ENCODE measurements at places on chromosomes 5 and 9.

DNA sequence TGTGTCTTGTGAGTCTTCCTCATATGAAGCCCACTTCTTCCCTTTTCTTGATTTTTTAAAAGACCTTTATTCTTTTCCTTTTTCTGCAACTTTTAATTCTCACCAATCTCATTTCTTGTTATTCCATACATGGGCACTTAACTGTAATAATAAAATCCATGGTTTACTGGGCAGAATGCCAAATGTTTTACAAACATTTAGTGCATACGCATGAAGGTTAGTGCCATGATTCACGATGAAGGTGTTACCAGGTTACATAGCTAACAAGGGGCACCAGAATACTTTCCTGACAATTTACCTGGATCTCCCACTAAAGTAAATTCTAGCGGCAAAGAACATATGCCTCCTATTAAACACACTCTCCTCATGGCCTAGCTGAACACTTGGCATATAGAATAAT is 28.5 kb downstream of the MAN2A1 start:
- DNase-seq = no peak

DNA sequence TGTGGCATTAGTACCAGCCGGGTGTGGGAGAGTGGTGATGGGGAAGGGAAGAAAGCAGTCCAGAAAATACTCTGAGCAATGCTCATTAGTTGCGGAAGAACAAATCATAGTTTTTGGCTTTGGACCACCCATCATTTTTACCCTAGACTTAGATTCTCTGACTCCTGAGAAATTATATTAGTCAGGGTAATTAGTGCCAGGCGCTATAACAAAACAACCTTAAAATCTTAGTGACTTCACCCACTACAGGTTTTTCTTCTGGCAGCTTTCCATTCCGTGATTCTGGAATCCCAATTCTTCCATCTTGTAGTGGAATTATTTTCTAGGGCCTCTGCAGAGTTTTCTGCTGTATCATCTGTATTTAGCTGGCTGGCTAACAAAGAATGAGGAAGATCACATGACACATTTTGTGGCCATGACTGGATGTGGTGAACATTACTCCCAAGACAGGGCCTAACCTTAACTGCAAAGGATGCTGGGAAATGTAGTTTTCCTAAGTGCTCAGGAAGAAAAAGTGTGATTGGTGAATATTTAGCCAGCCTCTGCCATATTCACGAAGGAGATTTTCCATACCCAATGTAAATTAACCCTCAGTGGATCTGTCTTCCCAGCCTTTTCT is 373.0 kb upstream of the MEF2C start:
- no peak for DNase-seq

GRCh38 chr5:139100825-139101224 is 97.3 kb downstream of the SIL1 start:
- DNase-seq = no peak

GRCh38 chr5:144464306-144464705 is 293.6 kb downstream of the KCTD16 start:
- DNase-seq = no peak

DNA sequence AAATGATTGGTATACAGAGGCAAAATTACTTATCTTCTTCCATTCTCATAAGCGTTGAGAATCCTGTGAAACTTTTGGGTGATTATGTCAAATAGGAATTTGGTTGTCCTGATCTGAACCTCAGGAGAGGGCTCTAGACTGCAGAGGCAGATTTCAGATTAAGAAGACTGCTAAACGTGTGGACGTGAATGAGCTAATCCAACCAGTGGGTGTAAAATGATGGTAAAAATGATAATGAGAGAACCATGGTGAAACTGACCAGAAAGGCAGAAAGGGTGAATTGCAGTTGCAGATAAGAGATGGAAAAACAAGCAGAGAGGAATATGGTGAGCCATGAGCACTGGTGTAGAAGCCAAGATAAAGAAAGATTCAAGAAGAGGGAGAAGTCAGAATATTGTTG is 1200.2 kb upstream of the CDH6 start:
- DNase-seq = no peak

DNA sequence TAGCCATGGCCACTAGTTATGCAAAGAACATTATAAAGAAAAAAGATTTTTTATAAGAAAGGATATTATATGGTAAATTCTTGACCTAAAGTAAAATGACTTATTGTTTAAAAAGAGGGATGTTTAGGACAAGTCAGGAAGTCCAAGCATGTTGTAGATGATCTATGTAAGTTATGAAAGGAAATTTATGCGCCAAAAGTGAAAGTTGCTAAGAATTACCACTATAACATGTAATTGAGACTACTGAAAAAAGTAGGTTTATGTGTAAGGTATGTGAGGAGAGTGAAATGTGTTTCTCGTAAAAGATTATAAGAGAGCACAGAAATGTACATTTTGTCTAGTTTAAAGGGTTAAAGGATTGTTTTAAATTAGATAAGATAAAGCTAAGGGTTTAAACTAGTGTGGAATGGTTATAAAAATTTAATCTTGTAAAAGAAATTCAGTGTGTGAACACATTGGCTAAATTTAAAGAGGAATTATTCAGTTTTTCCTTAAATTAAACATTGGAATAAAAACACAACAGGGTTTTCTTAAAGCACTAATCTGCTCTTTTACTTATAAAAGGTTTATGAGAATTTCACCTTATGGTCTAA is 1100.4 kb upstream of the EDIL3 start:
- DNase-seq = no peak

GRCh38 chr5:61281686-61282085 is 50.4 kb upstream of the ZSWIM6 start:
- no peak for DNase-seq

- DNase-seq = no peak
Measured at GRCh38 chr5:7015586-7016256, 302.5 kb downstream of the TENT4A start.

DNA sequence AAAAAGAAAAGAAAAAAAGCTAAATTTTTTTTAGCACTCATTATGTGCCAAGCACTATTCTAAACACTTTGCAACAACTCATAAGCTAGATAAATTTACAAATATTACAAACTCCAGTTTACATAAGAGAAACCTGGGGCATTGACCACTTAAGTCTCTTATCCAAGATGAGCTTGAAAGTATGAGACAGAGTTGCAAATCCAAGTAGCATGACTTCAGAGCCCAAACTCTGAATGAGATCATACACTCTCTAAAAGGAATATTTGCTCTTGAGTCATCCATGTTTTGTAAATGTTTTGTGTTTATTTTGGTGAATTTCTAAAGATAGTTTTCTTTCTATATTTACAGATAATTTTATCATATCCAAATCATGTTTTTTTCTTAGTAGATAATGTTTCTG is 4.0 kb upstream of the SHOC1 start:
- DNase-seq = no peak

- no peak for DNase-seq
Measured at GRCh38 chr5:94749042-94749441, 130.6 kb downstream of the SLF1 start.

- no peak for DNase-seq
Measured at GRCh38 chr5:5018578-5018970, 121.6 kb upstream of the ADAMTS16 start.

- DNase-seq = no peak
Measured at GRCh38 chr9:91348191-91348807, 13.4 kb downstream of the AUH start.

GRCh38 chr5:135484674-135485086 is 32.5 kb upstream of the TIFAB start:
- DNase-seq = peak; percentile 66

- DNase-seq = no peak
Measured at GRCh38 chr5:57486027-57486602, 3.5 kb upstream of the ACTBL2 start.

- DNase-seq = no peak
Measured at GRCh38 chr9:8456344-8456743, 656.8 kb upstream of the DMAC1 start.

DNA sequence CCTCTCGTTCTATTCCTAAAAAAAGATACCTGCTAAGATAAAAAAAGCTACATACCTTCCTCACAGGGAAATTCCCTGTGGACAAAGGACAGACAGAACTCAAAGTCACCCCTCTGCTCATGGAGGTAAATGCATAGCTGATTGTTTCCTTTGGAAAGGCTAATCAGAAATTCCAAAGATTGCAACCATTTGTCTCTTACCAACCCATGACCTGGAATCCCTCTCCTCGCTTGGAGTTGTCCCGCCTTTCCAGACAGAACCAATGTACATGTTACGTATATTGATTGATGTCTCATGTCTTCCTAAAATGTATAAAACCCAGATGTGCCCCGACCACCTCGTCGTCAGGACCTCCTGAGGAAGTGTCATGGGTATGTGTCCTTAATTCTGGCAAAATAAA is 49.2 kb upstream of the LIFR start:
- DNase-seq = no peak

GRCh38 chr5:159031513-159031912 is 68.2 kb downstream of the EBF1 start:
- no peak for DNase-seq

- DNase-seq = no peak
Measured at GRCh38 chr5:10030219-10030831, 219.4 kb downstream of the ATPSCKMT start.

GRCh38 chr9:76634356-76635054 is 129.7 kb upstream of the PCA3 start:
- DNase-seq = no peak

DNA sequence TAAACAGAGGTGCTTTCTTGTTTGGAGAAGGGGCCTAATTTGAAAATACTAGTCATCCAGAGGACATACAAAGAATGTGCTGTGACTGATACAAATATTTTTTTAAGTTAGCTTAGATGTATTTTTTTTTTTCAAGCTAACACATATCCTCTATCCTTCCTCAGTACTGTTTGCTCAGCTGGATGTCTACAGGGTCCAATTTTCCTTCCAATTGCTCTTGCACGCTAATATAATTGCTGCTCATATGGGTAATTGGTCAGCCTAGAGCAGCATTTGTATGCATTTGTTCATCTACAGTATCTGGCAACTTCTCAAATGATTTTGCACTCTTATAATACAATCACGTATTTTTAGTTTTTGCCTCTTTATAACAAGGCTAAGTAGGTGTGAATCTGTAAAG is 84.7 kb downstream of the ZDHHC21 start:
- no peak for DNase-seq

- no peak for DNase-seq
Measured at GRCh38 chr5:109421956-109422355, 12.2 kb upstream of the PJA2 start.

GRCh38 chr5:58187432-58188261 is 272.2 kb downstream of the PLK2 start:
- DNase-seq = no peak

GRCh38 chr9:16640649-16641048 is 229.8 kb downstream of the BNC2 start:
- no peak for DNase-seq

GRCh38 chr5:171435908-171436307 is 16.5 kb downstream of the FGF18 start:
- no peak for DNase-seq

DNA sequence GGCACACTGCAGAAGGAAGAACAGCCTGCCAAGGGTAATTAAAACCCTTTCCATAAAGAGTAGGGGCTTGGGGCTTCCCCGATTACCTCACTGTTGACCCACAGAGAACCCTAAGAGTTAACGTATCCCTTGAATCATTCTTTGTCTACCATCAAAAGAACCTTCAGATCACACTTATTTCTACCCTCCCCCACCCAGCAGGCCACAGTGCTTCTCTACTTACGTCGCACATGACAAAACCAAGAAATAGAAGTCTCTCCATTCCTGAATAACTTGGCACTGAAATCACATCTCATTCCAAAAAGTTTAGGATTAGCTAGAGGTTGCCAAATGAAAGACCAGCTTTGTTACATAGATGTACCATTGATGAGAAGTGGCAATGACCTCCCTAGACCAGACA is 268.7 kb upstream of the GAS1 start:
- DNase-seq = no peak

GRCh38 chr9:517993-518392 is 303.3 kb downstream of the DOCK8 start:
- DNase-seq = no peak

DNA sequence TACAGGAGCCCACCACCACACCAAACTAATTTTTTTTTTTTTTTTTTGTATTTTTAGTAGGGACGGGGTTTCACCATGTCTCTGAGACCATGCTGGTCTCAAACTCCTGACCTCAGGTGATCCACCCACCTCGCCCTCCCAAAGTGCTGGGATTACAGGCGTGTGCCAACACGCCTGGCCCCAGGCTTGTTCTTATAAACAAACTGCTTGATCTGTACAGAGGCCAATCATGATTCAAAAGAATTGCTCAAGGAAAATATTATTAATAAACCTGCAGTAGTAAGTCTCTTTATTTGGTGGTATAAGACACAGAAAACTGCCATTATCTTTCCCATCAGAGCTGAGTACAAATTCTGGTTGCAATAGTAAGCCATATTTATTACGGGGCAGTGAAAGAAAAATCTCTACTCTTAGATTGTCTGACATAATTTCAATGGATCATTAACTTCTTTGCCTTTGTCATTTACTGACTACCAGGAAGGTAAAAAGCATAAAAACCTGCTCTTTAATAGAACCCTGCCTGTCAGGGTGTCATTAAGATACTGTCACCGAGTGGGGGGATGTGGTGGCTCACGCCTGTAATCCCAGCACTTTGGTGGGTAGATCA is 33.3 kb downstream of the RASEF start:
- no peak for DNase-seq

DNA sequence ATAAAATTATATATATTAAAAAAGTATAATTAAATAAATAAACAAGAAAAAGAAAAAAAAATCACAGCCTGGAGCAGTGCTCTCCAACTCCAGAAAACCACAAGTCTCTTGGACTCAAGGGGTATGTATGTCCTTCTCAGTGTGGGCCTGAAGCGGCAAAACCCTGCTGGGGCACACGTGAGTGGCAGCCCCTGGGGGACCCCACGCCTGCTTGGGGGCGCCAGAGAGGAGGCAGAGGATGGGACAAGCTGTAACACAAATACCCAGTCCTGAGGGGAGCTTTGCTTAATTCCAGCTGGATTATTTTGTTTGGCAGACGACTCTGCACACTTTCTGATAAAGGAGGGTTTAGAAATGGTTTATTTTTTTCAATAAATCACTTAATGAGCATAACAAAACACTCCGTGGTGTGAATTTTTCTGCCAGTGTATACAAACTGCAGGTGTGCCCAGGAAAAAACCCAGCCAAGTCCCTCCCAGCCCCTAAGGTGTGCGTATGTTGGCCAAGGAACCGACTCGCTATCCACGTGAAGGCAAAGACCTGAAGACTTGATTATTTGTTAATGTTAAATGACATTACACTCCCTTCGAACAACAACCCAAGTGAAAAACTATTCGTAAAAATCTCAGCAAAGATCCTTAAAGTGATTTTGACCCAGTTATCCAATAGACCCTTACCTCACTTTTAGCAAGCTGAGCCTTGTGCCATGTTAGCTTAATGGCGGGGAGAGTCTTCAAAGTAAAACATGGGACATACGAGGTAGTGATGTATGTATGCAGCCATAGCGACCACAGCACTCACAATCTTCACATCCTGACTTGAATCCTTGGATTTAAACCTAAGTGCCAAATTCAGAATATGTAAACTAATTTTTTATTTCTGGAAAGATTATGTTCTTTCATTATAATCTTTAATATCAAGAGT is 32.9 kb downstream of the ANKH start:
- no peak for DNase-seq

- no peak for DNase-seq
Measured at GRCh38 chr9:134046894-134047681, 20.7 kb downstream of the BRD3 start.

- DNase-seq = no peak
Measured at GRCh38 chr9:93633492-93634221, 57.3 kb downstream of the PHF2 start.

Data from NCI-H2107 (cell line).